Activated CD4-positive, alpha-beta T cell treated with anti-CD3 and anti-CD28 coated beads for 36 hours (primary cell): ENCODE measurements at places on chromosomes 3 and 15.
A peak's percentile ranks its signal among the peaks of the same experiment; 100 is the strongest.

DNA sequence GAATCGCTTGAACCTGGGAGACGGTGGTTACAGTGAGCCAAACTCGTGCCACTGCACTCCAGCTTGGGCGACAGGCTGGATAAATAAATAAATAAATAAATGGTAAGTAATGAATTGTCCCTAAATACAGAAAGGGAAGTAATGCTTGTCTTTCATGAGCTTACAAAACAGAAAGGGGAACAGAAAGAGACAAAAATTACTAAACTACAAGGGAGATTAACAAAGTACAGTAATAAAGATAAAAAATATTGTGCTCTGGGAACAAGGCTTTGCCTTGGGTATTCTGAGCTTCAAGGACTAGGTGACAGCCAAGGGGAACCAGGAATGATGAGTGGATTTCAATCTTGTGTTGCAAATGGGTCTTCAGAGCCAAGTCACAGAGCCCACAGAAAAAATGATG is 9.2 kb upstream of the HLTF start:
- DNase-seq = no peak

DNA sequence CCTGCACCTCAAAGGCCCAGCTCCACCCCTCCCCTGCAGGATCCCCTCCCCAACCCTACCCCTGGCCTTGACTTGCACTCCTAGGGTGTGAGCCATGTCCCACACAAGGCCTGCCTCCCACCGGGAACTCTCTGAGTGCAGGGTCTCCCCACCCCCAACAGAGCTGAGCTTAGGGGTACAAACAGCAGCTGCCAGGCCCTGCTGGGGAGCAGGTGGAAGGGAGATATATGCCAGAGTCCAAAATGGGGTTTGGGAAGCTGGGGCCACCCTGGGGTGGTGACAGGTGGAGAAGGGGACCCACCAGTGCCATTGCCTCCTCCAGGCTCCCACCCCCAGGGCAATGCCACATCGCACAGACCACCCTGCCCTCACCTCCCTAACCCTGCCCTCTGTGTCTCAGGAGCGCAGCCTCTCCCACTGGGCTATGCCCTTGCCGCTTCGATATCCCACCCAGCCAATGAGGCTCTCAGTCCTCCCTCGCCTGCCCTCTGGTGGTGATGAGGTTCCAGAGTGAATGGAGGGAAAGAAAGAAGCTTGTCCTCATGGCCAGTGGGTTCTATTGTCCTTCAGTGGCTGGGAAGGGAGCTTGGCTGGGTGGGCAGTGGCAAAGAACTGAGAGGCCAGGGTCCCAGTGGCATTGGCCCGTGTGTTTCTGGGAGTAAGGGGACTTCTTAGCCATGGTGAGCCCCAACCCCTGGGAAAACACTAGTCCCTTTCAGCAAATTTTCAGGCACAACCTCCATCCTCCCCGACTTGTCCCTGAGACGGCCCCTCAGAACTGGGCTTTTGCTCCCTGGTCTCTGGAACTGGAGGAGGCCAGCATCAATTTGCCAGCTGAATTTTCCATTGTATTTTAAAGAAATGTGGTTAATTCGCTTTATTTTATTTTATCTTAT is 46.8 kb downstream of the CYP11A1 start:
- DNase-seq = peak; percentile 69

DNA sequence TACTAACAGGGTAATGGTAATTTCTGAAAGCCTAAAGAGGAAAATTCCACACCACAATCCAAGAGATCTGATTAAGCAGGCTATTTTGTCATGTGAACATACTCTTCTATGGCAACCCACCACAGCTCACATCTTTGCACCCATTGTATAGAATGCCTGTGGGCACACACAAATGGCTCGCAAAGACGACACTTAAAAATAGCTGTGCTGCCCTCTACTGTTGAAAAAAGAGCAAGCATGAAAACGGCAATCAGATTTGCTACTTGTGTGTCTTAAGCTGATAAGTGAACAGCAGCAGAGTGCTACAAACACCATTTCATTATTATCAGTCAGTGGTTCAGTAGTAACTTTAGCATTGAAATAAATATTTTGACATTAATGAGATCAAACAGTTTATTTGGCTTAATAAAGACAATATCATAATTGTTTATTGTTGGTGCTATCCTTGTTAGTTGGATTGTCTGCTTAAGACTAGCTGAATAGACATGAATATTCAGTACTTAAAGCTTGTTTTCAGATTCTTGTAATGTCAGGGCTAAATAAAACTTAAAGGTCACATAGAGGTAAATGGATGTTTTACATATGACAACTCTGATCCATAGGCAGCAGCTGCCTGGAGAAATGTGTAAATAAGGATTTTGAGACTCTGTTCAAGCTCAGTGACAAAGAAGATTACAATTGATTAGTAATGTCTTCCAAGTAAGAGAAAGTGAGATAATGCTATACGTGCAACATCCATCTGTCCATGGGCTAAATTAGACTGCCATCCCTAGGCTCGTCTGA is 199.1 kb downstream of the LRRN1 start:
- peak; percentile 39 for DNase-seq

GRCh38 chr15:31468911-31469785 is 142.5 kb downstream of the KLF13 start:
- DNase-seq = no peak

GRCh38 chr3:39143051-39143885 is 10.1 kb downstream of the CSRNP1 start:
- DNase-seq = no peak
